Peyer's patch (tissue), 4 donors: ENCODE measurements at places on chromosomes 6 and 20. TPM values are rescaled to one million over a fixed set of nuclear protein-coding genes. Genes with fewer than 3 reads are reported as not detected.

Gene MATN4
- total RNA-seq, result not detected

Gene BMP2
- 29.8 TPM for total RNA-seq

Gene PRR18
- not detected for total RNA-seq

Gene DNAH8
- total RNA-seq, result not detected

Gene HLA-G
- total RNA-seq, result not detected

Gene RIPPLY2
- total RNA-seq, result not detected

Gene TGM6
- not detected for total RNA-seq

Gene RAMACL
- total RNA-seq, result 1.5 TPM

Gene SPATA25
- 5.8 TPM for total RNA-seq

Gene ENTPD6
- 195 TPM for total RNA-seq

Gene LPIN3
- total RNA-seq, result 302 TPM

Gene TENT5A
- 66.2 TPM for total RNA-seq

Gene PLCB1
- 7.2 TPM for total RNA-seq

Gene ZNF512B
- 7.4 TPM for total RNA-seq

Gene C2
- 63.2 TPM for total RNA-seq

Gene SOBP
- total RNA-seq, result 13.2 TPM

Gene PDE7B
- 11.6 TPM for total RNA-seq

Gene STK4
- total RNA-seq, result 27.7 TPM

DNA sequence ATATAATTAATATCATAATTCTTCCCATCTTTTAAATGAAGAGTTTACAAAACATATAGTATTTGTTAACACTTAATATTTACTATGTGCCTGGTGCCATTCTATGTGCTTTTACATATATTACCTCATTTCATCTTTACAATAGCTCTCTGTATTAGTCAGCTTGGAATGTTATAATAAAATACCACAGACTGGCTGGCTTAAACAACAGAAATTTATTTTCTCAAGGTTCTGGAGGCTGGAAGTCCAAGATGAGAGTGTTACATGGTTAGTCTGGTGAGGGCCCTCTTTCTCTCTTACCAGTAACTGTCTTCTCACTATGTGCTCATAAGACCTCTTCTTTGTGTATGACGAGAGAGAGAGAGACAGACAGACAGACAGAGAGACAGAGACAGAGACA, 110.2 kb downstream of the NKAIN2 start:
- no peak overlapping the region for H3K4me3 ChIP-seq
- DNase-seq, result no peak
- H3K27ac ChIP-seq, result no peak overlapping the region
- no peaks in the 10 kb centered on the region for H3K27me3 ChIP-seq
- H3K36me3 ChIP-seq, result no peaks in the 10 kb centered on the region

DNA sequence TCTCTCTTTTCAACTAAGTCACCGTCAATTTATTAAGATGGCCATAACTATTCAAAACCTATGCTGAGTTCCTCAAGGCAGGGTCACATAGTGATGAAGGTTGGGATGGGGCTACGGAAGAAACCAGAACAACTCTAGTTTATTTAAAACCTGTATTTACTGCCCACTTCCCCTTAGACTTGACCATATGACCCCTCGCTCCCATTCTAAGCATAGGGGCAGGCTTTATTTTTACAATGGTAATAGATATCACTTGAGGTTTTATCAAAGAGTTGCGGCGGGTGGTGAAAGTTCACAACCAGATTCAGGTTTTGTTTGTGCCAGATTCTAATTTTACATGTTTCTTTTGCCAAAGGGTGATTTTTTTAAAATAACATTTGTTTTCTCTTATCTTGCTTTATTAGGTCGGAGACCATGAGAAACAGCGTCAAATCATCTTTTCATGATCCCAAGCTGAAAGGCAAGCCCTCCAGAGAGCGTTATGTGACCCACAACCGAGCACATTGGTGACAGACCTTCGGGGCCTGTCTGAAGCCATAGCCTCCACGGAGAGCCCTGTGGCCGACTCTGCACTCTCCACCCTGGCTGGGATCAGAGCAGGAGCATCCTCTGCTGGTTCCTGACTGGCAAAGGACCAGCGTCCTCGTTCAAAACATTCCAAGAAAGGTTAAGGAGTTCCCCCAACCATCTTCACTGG, 5.5 kb downstream of the EDN1 start:
- no peaks in the 10 kb centered on the region for H3K27me3 ChIP-seq
- no peak overlapping the region for H3K4me3 ChIP-seq
- no peaks in the 10 kb centered on the region for H3K36me3 ChIP-seq
- no peak overlapping the region for H3K27ac ChIP-seq
- H3K4me1 ChIP-seq, result peaks cover 13% of the 10 kb centered on the region

DNA sequence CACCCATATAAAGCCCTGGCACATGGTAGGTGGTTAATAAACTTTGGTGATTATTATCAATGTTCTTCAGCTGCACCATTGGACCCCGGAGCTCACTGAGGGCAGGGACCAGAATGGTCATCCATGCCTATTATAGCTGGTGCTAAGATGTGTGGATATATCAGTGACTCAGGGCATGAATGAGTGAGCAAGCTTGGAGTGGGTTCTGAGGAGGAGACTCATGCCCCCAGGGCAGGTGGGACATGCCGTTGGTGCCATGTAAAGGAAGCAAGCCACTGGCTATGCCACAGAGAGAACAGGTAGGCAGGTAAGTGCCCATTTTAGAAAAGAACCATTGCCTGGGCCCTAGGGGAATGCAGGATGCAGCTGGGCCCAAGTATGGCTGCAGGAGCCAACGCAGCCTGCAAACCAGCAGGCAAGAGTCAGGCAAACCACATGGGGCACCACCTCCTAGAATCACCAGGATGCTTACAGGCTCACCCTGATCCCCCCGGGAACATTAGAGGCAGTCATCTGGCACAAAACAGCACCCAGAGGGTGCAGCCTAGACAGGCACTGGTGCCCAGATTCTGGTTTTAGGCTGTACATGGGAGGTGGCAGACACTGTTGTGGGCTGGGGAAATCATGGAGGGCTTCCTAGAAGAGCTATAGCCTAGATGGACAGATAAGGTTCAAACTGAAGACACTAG, 23.5 kb downstream of the PLAGL2 start:
- no peak overlapping the region for H3K4me3 ChIP-seq
- no peaks in the 10 kb centered on the region for H3K27me3 ChIP-seq
- no peaks in the 10 kb centered on the region for H3K4me1 ChIP-seq
- no peak for DNase-seq

DNA sequence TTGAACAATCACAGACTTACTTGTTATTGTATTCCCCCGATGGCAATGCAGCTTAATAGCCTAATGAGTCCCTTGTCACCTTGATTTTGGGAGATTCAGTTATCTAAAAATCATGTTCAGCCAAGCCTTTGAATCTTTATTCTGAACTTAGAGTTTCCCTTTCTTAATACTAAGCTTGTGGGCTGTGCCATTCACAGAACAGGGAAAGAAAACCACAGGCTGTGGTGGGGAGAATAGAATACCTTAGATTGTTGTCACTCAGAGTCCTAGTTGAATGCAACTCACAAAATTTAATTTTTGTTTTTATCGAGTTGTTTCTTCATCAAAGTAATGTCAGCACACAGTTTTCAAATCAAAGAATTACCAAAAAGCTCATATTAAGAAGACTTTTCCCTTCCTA, 37.4 kb downstream of the RFPL4B start:
- H3K4me1 ChIP-seq, result no peaks in the 10 kb centered on the region
- no peak for DNase-seq
- H3K27ac ChIP-seq, result no peak overlapping the region
- no peaks in the 10 kb centered on the region for H3K27me3 ChIP-seq

GRCh38 chr6:90343576-90343975, 46.9 kb upstream of the BACH2 start:
- no peaks in the 10 kb centered on the region for H3K4me1 ChIP-seq
- H3K27me3 ChIP-seq, result no peaks in the 10 kb centered on the region
- H3K27ac ChIP-seq, result no peak overlapping the region

DNA sequence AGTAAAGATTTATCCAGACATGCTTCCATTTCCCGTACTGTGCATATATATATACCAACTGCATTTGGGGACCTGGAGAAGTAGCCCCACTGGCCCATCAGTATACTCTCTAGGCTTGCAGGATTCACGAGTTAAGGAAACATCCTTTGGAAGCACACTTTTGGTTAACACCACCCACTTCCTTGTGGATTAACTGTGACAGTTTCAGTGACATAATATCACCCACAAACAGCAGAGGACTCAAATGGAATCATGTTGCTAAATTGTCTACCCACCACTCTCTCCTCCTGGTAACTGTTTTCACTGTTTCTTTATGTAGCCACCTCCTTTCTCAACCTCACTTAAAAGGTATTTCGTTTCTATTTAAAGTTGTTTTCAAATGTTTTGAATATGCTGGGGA, 55.0 kb downstream of the PROKR2 start:
- no peaks in the 10 kb centered on the region for H3K27me3 ChIP-seq
- no peak for DNase-seq
- no peak overlapping the region for H3K4me3 ChIP-seq
- H3K27ac ChIP-seq, result no peak overlapping the region

- H3K27me3 ChIP-seq, result no peaks in the 10 kb centered on the region
- no peak for DNase-seq
- no peaks in the 10 kb centered on the region for H3K4me1 ChIP-seq
- H3K36me3 ChIP-seq, result no peaks in the 10 kb centered on the region
Observed at GRCh38 chr20:45044084-45044573, 56.8 kb downstream of the KCNS1 start.

DNA sequence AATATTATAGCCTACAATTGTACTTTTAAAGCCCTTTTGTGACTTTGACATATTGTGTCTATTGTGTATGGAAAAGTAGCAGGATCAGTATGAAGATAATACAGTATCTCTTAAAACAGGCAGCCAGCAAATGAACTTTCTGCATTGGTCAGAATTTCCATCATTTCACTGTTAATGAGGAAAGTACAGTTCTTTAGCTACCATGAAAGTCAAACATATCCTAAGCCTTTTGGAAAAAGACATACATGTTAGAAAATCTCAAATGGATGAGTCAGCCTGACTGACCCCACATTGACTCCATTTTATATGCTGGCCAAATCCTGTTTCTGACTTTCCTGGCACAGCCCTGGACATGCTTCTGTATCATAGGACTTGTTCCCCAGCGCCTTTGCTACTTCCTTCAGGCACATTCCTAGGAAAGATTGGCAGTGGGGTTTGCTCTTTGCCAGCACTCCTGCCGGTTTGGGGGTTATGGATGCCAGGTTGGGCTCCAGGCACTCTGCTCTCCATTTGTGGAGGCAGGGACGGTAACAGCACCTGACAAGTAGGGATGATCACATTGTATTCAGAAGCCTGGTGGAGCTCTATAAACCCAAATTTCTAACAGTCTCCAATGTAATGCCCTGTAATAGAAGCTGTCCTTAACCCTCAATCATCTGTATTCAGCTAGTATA, 43.7 kb downstream of the TOP1 start:
- no peak for DNase-seq
- H3K4me3 ChIP-seq, result no peak overlapping the region
- no peak overlapping the region for H3K27ac ChIP-seq
- H3K4me1 ChIP-seq, result peaks cover under 1% of the 10 kb centered on the region
- peaks cover 17% of the 10 kb centered on the region for H3K36me3 ChIP-seq
- H3K27me3 ChIP-seq, result no peaks in the 10 kb centered on the region

DNA sequence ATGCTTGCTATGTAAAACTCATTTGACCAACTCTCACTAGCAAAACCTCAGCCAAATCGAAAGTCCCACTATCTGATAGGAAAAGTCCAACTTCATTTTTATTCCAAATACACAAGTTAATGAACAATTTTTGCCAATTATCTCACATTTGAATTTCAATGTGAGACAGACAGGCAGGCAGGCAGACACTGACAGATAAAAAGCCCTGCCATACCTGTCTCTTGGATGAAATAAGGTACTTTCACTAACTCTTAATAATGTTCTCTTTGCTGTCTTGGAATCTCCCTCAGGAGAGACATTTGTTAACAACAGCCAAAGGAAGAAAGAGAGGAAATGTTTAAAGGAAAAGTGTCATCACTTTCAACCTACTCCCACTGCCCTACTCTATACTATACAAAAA, 82.0 kb downstream of the RNGTT start:
- no peak overlapping the region for H3K4me3 ChIP-seq
- H3K27ac ChIP-seq, result no peak overlapping the region
- H3K36me3 ChIP-seq, result no peaks in the 10 kb centered on the region
- no peaks in the 10 kb centered on the region for H3K4me1 ChIP-seq
- DNase-seq, result no peak

GRCh38 chr6:167409079-167409478, 84.2 kb downstream of the TTLL2 start:
- H3K4me1 ChIP-seq, result no peaks in the 10 kb centered on the region
- H3K36me3 ChIP-seq, result no peaks in the 10 kb centered on the region
- no peak overlapping the region for H3K4me3 ChIP-seq
- DNase-seq, result no peak
- H3K27ac ChIP-seq, result no peak overlapping the region

DNA sequence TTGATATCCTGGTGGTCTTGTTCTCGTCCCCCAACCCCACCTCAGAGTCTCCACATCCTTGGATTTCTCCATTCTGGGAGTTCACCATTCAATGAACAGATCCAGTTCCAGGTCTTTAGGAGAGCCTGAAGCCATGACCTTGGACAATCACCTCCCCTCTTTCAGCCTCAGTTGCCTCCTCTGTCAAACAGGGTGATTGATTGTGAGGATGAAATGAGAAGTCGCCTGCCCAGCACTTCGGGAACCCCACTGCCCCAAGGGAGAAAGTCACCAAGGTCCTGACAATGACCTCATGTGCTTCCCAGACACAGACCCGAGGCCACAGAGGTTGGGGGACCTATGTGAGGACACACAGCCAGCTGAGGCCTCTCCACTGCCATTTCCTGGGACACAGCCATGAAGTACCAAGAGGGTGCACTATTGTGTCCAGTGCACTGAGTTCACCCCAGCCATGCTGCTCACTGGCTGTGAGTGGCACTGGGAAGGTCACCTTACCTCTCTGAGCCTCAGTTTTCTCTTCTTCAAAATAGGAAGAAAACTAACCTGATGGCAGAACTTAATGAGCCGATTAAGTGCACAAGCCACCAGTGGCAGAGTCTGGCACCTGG, 61.7 kb downstream of the SNAI1 start:
- H3K36me3 ChIP-seq, result no peaks in the 10 kb centered on the region
- no peaks in the 10 kb centered on the region for H3K4me1 ChIP-seq
- DNase-seq, result no peak
- no peak overlapping the region for H3K27ac ChIP-seq

GRCh38 chr20:49985617-49986016, 2.8 kb downstream of the SNAI1 start:
- no peak overlapping the region for H3K27ac ChIP-seq
- H3K4me1 ChIP-seq, result peaks cover 15% of the 10 kb centered on the region
- H3K27me3 ChIP-seq, result no peaks in the 10 kb centered on the region
